ENCODE measurements at places on chromosomes 7 and 10. TPM values are rescaled to one million over a fixed set of nuclear protein-coding genes. Genes with fewer than 3 reads are reported as not detected.

GRCh38 chr10:18713077-18713476 is 53.8 kb downstream of the ARL5B start:
- no peaks in the 10 kb centered on the region for H3K27me3 ChIP-seq
- H3K27ac ChIP-seq, result no peak overlapping the region
- no peaks in the 10 kb centered on the region for H3K4me1 ChIP-seq
- no peak overlapping the region for H3K4me3 ChIP-seq
- H3K36me3 ChIP-seq, result no peaks in the 10 kb centered on the region

DNA sequence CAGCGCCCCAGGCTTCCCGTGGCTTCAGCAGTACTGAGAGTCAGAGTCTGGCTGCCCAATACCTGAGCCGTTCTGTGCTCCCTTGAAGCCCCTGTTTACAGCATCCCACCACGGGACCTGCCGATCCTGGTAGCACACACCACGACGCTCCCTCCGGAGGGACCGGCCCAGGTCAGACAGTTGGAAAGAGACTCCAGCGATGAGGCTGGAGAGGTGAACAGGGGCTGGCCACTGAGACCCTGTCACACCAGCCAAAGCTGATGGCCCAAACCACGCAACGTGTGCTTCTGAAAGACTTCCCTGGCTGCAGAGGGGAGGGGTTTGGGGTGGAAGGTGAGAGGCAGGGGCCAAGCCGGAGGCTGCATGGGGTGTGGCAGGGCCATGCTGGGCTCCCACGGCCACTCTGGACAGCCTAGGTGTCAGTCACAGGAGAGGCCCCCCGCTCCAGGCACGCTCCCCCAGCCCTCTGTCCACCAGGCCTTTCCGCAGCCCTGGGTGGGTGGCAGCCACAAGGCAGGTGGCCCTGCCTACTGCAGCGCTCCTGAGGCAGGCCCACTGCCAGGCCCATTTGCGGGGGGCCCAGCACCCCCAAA is 140.2 kb upstream of the CHST15 start:
- DNase-seq, result no peak
- H3K4me3 ChIP-seq, result no peak overlapping the region
- H3K36me3 ChIP-seq, result no peaks in the 10 kb centered on the region
- H3K4me1 ChIP-seq, result no peaks in the 10 kb centered on the region
- H3K27ac ChIP-seq, result no peak overlapping the region
- no peaks in the 10 kb centered on the region for H3K27me3 ChIP-seq

DNA sequence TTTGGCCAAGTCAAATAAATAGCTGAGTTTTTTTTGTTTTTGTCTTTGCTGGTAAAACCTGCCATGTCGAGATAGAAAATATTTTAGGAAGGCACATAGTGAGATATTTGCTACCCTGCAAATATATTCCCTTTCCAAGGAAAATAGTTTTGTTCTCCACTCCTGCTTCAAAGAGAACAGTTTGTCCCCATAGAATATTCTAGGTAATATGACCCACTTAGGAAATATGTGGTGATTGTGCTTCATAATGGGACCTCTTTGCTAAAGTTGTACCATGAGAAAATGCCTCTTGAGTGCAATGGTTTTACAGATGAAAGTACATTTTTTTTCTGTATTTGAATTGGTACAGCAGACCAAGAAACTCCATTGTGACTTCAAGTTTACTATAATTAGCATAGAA is 41.6 kb downstream of the SMNDC1 start:
- H3K4me1 ChIP-seq, result peaks cover 4% of the 10 kb centered on the region
- H3K4me3 ChIP-seq, result no peak overlapping the region
- no peak for DNase-seq
- H3K36me3 ChIP-seq, result no peaks in the 10 kb centered on the region
- H3K27me3 ChIP-seq, result no peaks in the 10 kb centered on the region

DNA sequence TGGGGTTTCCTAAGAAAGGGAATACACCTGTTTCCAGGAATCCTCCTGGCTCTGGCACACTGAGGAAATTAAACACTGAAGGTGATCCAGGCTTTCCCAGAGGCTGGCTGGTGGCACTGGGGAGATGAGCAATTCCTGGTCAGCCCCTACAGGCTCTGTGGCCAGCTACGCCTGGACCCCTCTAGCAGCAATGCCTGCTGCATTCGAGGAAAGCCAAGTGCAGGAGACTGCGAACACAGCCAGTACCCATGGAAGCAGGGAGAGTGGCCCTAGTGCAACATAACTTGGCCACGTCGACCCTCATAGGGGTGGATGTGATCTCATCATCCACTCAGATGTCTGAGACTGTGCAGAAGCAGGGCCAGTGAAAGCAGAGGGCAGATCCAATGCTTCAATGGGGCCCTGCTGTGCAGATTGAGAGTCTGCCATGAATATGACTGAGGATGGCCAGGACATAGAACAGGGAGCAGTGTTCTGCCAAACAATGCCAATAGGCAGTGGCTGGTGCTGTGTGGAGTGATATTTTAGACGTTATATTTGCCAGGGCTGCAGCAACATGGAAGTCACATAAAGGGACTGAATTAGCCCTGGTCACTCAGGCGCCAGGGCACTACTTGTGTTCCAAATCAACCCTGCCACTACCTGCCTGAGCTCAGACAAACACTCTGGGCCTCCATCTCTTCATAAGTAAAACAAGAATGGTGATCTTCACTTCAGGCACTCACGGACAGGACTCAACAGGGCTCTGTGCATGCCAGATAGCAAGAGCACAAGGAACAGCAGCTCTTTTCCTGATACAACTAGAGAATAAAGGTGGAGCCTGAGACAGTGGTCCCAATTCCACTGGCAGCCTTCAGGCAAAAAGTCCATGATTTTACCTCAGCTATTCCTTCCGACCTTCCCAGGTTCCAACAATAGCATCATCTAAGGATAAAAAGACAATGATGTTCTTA is 2.4 kb downstream of the ZNF488 start:
- H3K27ac ChIP-seq, result no peak overlapping the region
- DNase-seq, result no peak
- H3K4me1 ChIP-seq, result no peaks in the 10 kb centered on the region
- no peaks in the 10 kb centered on the region for H3K36me3 ChIP-seq
- no peak overlapping the region for H3K4me3 ChIP-seq
- H3K27me3 ChIP-seq, result no peaks in the 10 kb centered on the region

DNA sequence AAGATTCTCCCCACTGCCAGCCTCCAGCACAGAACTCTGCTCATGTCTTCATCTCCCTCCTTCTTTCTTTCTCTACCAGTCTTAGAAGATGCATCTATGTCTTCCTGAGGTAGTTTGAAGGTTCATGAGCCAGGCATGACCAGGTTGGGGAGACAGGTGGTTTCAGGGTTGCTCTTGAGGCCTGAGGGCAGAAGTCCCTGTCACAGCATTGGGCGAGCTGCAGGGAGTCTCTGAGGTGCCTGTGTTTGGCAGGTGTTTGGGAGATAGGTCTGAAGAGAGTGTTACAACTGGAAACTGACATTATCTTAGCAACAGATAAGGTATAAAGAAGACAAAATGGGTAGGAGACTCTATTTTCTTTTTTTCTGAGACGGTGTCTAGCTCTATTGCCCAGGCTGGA is 18.7 kb downstream of the PRSS2 start:
- DNase-seq, result no peak
- no peak overlapping the region for H3K27ac ChIP-seq
- no peaks in the 10 kb centered on the region for H3K36me3 ChIP-seq
- no peaks in the 10 kb centered on the region for H3K27me3 ChIP-seq
- H3K4me3 ChIP-seq, result no peak overlapping the region

DNA sequence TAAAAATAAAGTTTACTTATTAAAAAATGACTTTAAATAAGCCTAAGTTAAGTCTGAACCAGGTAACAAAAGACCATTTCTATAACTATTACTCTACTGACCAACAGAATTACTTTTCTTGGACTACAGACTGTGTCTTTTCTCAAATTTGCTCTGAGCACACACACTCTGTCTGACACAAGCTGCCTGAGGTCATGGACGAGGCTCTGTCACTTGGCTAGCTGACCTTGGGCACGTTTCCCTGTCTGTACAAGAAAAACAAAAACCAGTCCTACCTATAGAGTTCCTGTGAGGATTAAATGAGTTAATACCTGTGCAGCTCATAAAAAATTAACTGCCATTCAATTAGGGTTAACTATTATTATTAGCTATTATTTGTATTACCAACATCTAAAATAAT is 22.9 kb downstream of the ATE1 start:
- DNase-seq, result no peak
- H3K27me3 ChIP-seq, result no peaks in the 10 kb centered on the region
- peaks cover 1% of the 10 kb centered on the region for H3K36me3 ChIP-seq
- H3K4me1 ChIP-seq, result peaks cover 10% of the 10 kb centered on the region
- H3K4me3 ChIP-seq, result no peak overlapping the region

- no peak overlapping the region for H3K4me3 ChIP-seq
- H3K27me3 ChIP-seq, result no peaks in the 10 kb centered on the region
- H3K36me3 ChIP-seq, result no peaks in the 10 kb centered on the region
- no peak overlapping the region for H3K27ac ChIP-seq
- H3K4me1 ChIP-seq, result no peaks in the 10 kb centered on the region
Observed at GRCh38 chr7:78215199-78215598, 416.6 kb downstream of the PHTF2 start.

GRCh38 chr7:103141753-103142404 is 7.0 kb downstream of the NAPEPLD start:
- no peaks in the 10 kb centered on the region for H3K4me1 ChIP-seq
- H3K27me3 ChIP-seq, result no peaks in the 10 kb centered on the region
- DNase-seq, result no peak
- no peak overlapping the region for H3K4me3 ChIP-seq
- no peaks in the 10 kb centered on the region for H3K36me3 ChIP-seq

DNA sequence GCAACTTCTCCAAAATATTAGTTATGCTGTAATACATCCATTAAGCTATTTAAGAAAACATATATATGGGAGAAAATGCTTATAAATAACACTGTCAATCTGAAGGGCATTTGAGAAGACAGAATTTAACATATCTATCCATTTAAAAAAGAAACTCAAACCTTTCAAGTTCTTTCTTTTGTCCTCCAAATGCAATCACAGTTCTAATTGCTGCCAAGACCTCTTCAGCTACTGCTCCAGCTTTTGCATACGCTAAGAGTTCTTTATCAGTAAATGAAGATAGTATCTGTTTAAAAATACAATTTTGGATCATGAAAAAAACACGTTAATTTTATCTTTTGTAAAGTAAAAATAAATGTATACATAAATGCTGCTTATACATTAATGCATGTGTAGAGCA is 39.6 kb downstream of the ABCB1 start:
- DNase-seq, result no peak
- H3K4me1 ChIP-seq, result no peaks in the 10 kb centered on the region
- H3K36me3 ChIP-seq, result no peaks in the 10 kb centered on the region
- no peak overlapping the region for H3K27ac ChIP-seq
- H3K4me3 ChIP-seq, result no peak overlapping the region

DNA sequence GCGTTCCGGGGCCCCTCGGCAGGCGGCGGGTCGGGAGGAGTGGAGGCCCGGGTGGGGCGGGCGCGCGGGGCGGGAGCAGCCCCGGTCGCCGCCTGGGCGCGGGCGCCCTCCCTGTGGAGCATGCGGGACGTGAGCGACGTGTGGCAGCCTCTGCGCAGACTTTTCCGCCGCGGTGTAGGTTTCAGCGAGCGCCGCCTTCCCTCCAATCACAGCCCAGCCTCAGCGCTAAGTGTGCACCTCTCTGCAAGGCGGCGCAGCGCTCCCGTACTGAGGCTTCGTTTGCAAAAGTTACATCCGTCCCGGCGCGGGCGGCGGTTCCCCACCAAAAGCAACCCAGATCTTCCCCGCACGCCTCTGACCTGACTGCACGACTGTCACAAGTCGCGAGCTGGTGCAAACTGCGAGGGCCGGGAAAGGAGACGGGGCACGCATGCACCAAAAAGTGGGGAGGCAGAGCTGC is 1.2 kb upstream of the PFKFB3 start:
- peak overlapping the region; percentile 44 for H3K27ac ChIP-seq
- H3K27me3 ChIP-seq, result no peaks in the 10 kb centered on the region
- no peaks in the 10 kb centered on the region for H3K36me3 ChIP-seq
- peak overlapping the region; percentile 84 for H3K4me3 ChIP-seq
- DNase-seq, result peak; percentile 85

- no peaks in the 10 kb centered on the region for H3K36me3 ChIP-seq
- DNase-seq, result no peak
- no peaks in the 10 kb centered on the region for H3K27me3 ChIP-seq
Observed at GRCh38 chr7:17545348-17545747, 246.9 kb downstream of the AHR start.

- DNase-seq, result no peak
- no peaks in the 10 kb centered on the region for H3K27me3 ChIP-seq
- H3K4me1 ChIP-seq, result no peaks in the 10 kb centered on the region
- H3K4me3 ChIP-seq, result no peak overlapping the region
Observed at GRCh38 chr7:115058726-115059125, 136.8 kb downstream of the MDFIC start.

- H3K4me3 ChIP-seq, result no peak overlapping the region
- DNase-seq, result no peak
- H3K36me3 ChIP-seq, result no peaks in the 10 kb centered on the region
- H3K27me3 ChIP-seq, result no peaks in the 10 kb centered on the region
- peaks cover 63% of the 10 kb centered on the region for H3K4me1 ChIP-seq
Observed at GRCh38 chr7:130922206-130923112, 188.5 kb upstream of the KLF14 start.

GRCh38 chr10:19762026-19762425 is 54.2 kb upstream of the PLXDC2 start:
- no peaks in the 10 kb centered on the region for H3K27me3 ChIP-seq
- H3K36me3 ChIP-seq, result no peaks in the 10 kb centered on the region
- H3K4me1 ChIP-seq, result no peaks in the 10 kb centered on the region

- H3K27me3 ChIP-seq, result no peaks in the 10 kb centered on the region
- no peak for DNase-seq
- no peak overlapping the region for H3K27ac ChIP-seq
- H3K4me1 ChIP-seq, result no peaks in the 10 kb centered on the region
- peaks cover 32% of the 10 kb centered on the region for H3K36me3 ChIP-seq
- no peak overlapping the region for H3K4me3 ChIP-seq
Observed at GRCh38 chr7:137873979-137874777, 27.4 kb upstream of the DGKI start.

DNA sequence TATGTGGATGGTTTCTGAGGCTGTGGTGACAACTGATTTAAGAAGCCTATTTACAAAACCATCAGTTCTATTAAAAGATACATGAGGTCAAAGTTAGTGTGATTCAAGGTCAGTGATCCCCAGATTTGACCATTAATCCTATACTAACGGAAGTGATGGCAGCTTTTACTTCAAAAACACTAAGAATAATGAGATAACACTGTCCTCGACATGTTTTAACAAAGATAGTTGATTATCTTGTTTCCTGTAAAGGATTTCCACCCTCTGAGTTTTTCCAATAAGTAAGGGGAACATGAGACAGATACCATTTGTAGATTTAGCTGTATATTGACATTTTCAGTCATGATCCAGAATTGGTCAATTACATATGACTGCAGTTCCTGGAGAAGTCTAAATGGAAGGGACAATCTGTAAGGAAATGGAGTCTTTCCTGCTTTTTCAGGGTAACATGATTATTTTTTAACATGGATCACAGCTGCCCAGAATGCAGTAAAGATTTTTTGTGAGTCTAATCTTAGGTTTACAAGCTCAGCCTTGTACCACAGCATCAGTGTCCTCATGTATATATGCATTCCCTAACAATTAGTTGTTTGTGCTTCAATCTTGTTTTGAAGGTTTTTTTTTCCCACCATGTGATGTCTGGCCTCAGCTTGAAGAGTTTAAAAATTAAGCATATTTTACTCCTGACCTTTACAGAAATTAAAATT is 188.0 kb downstream of the PPP1R9A start:
- H3K4me1 ChIP-seq, result no peaks in the 10 kb centered on the region
- DNase-seq, result no peak
- H3K27ac ChIP-seq, result no peak overlapping the region

TCERG1L gene
- not detected for total RNA-seq

TAF3 gene
- total RNA-seq, result 2.7 TPM

FKBP6 gene
- total RNA-seq, result not detected

CDC14C gene
- total RNA-seq, result not detected

CALHM1 gene
- not detected for total RNA-seq

SFTPA1 gene
- total RNA-seq, result not detected

PKD2L1 gene
- not detected for total RNA-seq

CYP3A4 gene
- 1,280 TPM for total RNA-seq

HERPUD2 gene
- 22.0 TPM for total RNA-seq

DYNC1I1 gene
- total RNA-seq, result 0.80 TPM

LIPF gene
- not detected for total RNA-seq

RBP4 gene
- 4,975 TPM for total RNA-seq

Measured in right lobe of liver (tissue), 6 donors.